ENCODE measurements at places on chromosomes 3 and 15. TPM values are rescaled to one million over a fixed set of nuclear protein-coding genes. Genes with fewer than 3 reads are reported as not detected.
A peak's percentile ranks its signal among the peaks of the same experiment; 100 is the strongest.

ARRDC4 gene
- 15.3 TPM for total RNA-seq

CHAC1 gene
- total RNA-seq, result 39.3 TPM

- H3K4me1 ChIP-seq, result no peaks in the 10 kb centered on the region
- no peak overlapping the region for H3K27ac ChIP-seq
- peaks cover 10% of the 10 kb centered on the region for H3K27me3 ChIP-seq
- no peak overlapping the region for H3K4me3 ChIP-seq
- no peaks in the 10 kb centered on the region for H3K36me3 ChIP-seq
Measured at GRCh38 chr3:76198086-76198485, 412.7 kb upstream of the ZNF717 start.

GRCh38 chr15:78638658-78639314 is 2.2 kb downstream of the CHRNB4 start:
- DNase-seq, result no peak
- H3K4me1 ChIP-seq, result peaks cover 8% of the 10 kb centered on the region
- H3K36me3 ChIP-seq, result no peaks in the 10 kb centered on the region
- peaks cover 22% of the 10 kb centered on the region for H3K27me3 ChIP-seq
- H3K27ac ChIP-seq, result no peak overlapping the region

GRCh38 chr15:95761501-95762165 is 568.9 kb upstream of the NR2F2 start:
- no peaks in the 10 kb centered on the region for H3K27me3 ChIP-seq
- H3K4me3 ChIP-seq, result no peak overlapping the region
- no peak overlapping the region for H3K27ac ChIP-seq
- DNase-seq, result no peak
- no peaks in the 10 kb centered on the region for H3K36me3 ChIP-seq

- no peak for DNase-seq
- H3K27me3 ChIP-seq, result no peaks in the 10 kb centered on the region
- peaks cover 23% of the 10 kb centered on the region for H3K4me1 ChIP-seq
Measured at GRCh38 chr15:52673312-52673711, 5.9 kb downstream of the ATOSA start.

TRAK1 gene
- total RNA-seq, result 30.7 TPM

- H3K27ac ChIP-seq, result no peak overlapping the region
- DNase-seq, result no peak
- no peaks in the 10 kb centered on the region for H3K36me3 ChIP-seq
- H3K4me3 ChIP-seq, result no peak overlapping the region
Measured at GRCh38 chr3:17349093-17349492, 393.3 kb downstream of the TBC1D5 start.

GRCh38 chr3:136920904-136921611 is 36.7 kb upstream of the IL20RB start:
- no peak overlapping the region for H3K27ac ChIP-seq
- peaks cover 5% of the 10 kb centered on the region for H3K36me3 ChIP-seq
- peaks cover 3% of the 10 kb centered on the region for H3K4me1 ChIP-seq
- no peak overlapping the region for H3K4me3 ChIP-seq
- no peak for DNase-seq

DNA sequence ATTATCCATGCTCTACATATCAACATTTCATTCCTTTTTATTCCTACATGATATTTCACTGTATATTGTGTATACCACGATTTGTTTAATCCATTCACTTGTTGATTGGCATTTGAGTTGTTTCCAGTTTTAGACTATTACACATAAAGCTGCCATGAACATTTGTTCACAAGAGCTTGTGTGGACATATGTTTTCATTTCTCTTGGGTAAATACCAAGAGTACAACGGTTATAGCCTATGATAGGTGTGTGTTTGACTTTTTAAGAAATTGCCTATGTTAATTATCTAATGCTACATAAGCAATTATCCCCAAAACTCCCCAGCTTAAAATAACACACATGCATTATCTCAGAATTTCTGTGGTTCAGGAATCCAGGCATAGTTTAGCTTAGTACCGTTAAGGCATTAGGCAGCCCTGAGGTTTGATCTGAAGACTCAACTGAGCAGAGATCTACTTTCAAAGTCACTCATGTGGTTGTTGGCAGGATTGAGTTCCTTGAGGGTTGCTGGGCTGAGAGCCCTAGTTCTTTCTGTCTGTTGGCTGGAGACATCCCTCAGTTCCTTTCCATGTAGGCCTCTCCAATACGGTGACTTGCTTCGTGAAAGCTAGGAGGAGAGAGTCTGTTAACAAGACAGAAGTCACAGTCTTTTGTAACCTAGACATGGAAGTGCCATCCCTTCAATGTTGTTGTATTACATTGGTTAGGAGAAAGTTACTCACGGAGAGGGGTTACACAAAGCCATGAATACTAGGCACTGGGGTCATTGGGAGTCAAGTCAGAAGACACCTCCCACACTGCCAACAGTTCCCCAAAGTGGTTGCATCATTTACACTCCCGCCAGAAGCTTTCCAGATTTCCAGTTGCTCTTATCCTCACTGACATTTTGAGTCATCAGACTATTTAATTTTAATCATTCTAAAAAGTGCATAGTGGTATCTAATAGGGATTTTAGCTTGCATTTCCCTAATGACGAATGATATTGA is 21.0 kb upstream of the PCSK6 start:
- H3K36me3 ChIP-seq, result no peaks in the 10 kb centered on the region
- no peaks in the 10 kb centered on the region for H3K4me1 ChIP-seq
- H3K27me3 ChIP-seq, result peaks cover 16% of the 10 kb centered on the region

DTWD1 gene
- total RNA-seq, result 19.2 TPM

PLSCR5 gene
- total RNA-seq, result not detected

GRCh38 chr15:100844167-100844566 is 35.5 kb upstream of the ALDH1A3 start:
- no peaks in the 10 kb centered on the region for H3K36me3 ChIP-seq
- DNase-seq, result peak; percentile 64
- no peak overlapping the region for H3K4me3 ChIP-seq
- peaks cover 2% of the 10 kb centered on the region for H3K27me3 ChIP-seq

APPL1 gene
- 38.9 TPM for total RNA-seq

DNA sequence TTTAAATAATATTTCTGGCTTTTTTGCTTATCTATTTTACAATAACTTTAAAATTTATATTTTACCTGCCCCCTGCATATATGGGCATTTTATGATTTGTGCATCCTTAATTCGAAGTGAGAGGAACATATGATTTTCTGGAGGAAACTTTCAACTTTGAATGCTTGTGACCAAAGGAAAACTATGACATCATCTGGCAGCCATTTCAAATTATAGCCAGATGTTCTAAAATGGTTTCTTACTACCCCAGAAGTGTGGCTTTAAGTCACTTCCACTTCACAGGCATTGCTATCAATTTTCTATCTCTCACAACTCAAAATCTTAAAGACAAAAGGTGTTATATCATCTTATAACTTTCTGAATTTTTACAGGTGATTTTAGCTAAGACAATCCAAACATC is 508.8 kb downstream of the RBMS3 start:
- H3K36me3 ChIP-seq, result peaks cover 3% of the 10 kb centered on the region
- peaks cover 9% of the 10 kb centered on the region for H3K4me1 ChIP-seq
- no peak overlapping the region for H3K27ac ChIP-seq
- no peak overlapping the region for H3K4me3 ChIP-seq
- H3K27me3 ChIP-seq, result no peaks in the 10 kb centered on the region
- DNase-seq, result no peak

GRCh38 chr15:67575039-67575502 is 32.6 kb downstream of the MAP2K5 start:
- DNase-seq, result no peak
- H3K27me3 ChIP-seq, result no peaks in the 10 kb centered on the region
- H3K27ac ChIP-seq, result no peak overlapping the region
- no peaks in the 10 kb centered on the region for H3K4me1 ChIP-seq

DNA sequence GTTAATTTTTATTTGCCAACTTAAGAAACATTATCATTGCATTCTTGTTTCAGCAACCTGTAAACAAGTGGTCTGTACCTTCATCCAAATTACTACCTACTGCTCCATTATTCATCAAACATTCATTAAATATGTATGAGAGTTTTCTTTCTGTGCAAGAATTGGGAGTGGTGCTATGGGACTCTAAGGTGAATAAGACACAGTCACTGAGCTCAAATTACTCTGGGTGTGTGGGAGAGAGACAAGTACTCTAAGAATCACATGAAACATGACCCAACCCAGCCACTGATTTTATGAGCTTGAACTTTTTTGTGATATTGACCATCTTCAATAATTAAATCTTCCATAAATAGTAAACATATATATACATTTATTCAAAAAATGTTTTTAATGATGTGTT is 227.2 kb upstream of the TP63 start:
- peaks cover 14% of the 10 kb centered on the region for H3K4me1 ChIP-seq
- H3K4me3 ChIP-seq, result no peak overlapping the region
- DNase-seq, result no peak
- H3K27me3 ChIP-seq, result no peaks in the 10 kb centered on the region
- H3K36me3 ChIP-seq, result no peaks in the 10 kb centered on the region

CCR9 gene
- not detected for total RNA-seq

ABHD17C gene
- total RNA-seq, result 17.7 TPM
